Right cardiac atrium (tissue), 5 donors: ENCODE measurements at places on chromosomes 2 and 18. TPM values are rescaled to one million over a fixed set of nuclear protein-coding genes. Genes with fewer than 3 reads are reported as not detected.

DNA sequence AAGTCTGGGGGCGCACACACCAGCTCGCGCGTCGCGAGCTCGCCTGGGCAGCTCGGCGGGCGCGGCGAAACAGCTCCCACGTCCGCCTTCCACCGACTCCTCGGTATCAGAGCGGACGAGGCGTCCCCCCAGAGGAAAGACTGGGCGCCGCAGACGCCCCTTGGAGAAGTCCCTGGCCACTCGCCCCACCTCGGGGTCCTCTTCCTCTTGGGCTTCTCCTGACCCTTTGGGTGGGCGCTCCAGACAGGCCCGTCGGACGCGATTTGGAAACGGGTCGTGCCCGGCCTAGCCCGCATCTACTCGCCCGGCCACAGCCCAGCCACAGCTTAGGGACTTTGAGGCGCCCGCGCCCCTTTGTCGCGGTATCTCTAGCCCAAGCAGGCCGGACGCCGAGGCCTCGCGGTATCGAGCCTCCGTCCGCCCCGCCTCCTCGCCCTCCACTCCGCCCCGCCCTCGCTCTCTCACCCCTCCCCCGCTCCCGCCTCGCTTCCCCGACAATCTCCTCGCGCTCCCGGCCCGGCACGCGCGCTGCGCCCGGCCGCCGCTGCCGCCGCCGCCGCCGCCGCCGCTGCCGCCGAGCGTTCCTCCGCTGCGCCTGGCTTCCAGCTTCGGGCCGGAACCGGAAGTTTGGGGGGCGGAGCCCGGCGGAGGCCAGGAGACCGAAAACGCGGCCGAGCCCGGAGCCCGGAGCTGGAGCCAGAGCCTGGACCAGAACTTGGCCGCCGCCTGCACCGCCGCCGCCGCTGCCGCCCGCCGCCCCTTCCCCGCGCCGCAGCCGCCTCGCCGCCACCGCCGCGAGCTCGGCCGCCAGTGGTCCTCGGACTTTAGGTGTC lies 749 bp upstream of the ACVR2A start:
- peak; percentile 93 for DNase-seq

The AMER3 gene
- not detected for total RNA-seq

The DIPK1C gene
- not detected for total RNA-seq

- DNase-seq, result no peak
Observed at GRCh38 chr2:84782717-84783442, 98.0 kb downstream of the TRABD2A start.

- no peak for DNase-seq
Observed at GRCh38 chr2:62398356-62398755, 107.6 kb downstream of the TMEM17 start.

- peak; percentile 62 for DNase-seq
Observed at GRCh38 chr18:45837283-45838070, 12.0 kb downstream of the SIGLEC15 start.

The EMILIN2 gene
- 7.8 TPM for total RNA-seq

The BCL11A gene
- 11.2 TPM for total RNA-seq

DNA sequence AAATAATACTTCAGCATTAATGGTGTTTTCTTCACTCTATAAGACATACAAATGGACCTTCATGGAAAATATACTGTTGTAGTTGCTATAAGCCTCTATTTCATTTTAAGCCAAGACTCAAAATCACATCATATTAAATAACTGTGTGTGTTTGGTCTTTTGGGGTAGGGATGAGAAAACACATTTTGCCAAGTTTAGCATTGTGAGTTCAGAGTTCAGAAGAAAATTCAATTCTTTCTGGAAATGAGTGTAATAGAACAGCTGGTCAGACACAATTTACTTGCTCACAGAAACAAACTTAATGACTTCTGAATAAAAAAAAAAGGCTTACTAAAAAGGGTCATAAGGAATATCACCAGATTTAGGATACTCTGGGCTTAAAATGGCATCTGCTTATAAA lies 149.5 kb downstream of the LRRTM4 start:
- no peak for DNase-seq

GRCh38 chr2:239195992-239196391 lies 204.8 kb downstream of the HDAC4 start:
- DNase-seq, result no peak

The SLC5A7 gene
- not detected for total RNA-seq

DNA sequence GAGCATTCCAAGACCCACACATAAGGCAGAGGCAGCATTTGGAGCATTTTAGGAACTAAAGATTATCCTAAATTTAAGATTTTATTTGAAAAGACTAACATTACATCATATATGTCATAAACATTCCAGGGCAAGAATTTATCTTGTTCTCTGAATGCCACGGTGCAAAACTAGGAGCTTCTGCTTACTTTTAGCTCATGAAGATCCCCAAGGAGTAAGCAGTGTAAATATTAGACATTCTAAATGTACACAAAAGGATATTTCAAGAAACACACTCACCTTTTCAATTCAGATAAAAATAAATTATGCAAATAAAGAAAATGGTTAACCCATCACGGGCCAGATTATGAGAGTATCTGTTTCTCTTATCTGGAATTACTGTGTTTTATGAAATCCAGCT lies 101.7 kb upstream of the ETAA1 start:
- DNase-seq, result no peak

The RBBP8 gene
- 6.3 TPM for total RNA-seq

The TLX2 gene
- not detected for total RNA-seq

DNA sequence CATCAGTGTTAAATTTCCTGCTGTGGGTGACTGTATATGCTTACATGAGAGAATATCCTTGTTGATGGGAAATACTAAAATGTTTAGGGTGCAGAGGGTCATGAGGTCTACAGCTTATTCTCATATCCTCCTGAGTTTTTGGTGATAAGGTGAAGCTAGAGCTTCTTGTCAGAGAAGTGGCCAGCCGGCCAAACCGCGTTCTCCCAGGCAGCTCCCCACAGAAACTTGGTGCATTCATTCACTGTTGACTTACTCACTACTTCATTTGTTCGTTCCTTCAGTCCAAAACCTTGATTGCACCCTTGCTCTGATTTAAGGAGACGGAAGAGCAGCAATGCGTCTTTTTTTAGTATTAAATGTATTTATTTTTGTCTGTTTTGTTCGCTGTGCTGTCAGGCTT lies 8.7 kb downstream of the SNED1 start:
- DNase-seq, result no peak
